CD4-positive, alpha-beta T cell treated with Interleukin-17A for 1 hour (primary cell): ENCODE measurements at places on chromosomes 1 and 21.

- no peak for DNase-seq
These were observed 4.6 kb upstream of the LHX8 start for GRCh38 chr1:75129660-75129982.

GRCh38 chr1:15834406-15835204, 12.9 kb upstream of the SPEN start:
- DNase-seq, result peak; percentile 91

DNA sequence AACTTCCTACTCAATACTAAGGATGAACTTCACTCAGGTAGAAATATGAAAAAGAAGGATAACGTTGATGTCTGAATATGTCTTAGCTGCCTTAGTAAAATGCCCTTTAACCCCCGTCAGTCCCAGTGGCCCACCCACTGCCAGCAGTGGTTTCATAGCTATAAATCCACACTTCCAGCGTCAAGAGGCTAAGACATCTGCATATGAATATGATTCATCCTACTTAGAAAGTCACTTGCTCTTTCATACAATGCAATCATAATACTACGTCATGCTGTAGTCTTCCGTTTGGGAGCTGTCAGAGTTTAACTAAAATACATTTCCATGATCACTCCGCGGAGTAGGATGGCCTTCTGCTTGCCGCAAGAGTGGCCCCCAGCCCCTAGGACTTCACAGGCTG, 247.3 kb downstream of the SDCCAG8 start:
- DNase-seq, result no peak

DNA sequence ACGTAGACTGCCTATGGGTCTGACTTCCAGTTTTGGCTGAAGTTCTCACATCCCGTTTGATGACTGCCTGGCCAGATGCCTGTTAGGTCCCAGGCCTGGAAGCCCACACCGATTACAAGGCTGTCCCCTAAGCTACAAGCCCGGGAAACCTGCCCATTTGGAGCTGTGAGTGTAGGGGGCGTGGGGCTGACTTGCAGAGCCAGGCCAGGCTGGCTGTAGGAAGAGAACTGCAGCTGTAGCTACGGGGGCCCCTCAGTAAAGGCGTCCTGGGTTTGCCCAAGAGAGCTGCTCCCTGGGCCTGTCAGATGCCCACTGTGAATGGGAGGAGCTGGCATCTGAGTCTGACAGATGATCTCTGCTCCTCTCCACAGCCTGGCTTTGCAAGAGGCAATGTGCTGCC, 199.7 kb downstream of the CAMTA1 start:
- DNase-seq, result no peak

DNA sequence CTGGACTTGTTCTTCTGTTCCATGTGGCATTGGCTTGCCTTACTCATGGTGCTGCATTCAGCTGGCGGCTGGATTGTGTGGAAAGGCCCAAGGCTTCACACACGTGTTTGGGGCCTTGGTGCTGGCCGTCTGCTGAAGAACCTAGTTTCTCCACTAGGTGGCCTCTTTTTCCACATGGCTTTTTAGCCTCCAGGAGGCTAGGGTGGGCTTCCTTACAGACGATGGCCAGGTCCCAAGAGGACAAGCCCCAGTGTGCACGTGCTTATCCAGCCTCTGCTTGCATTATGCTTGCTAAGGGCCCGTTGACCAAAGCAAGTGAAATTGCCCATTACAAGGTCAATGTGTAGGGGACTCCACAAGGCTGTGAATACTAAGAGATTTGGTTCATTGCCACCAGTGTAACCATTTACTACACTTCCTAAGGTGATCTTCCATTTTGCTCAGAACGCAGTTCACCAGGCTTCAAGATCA, 47.5 kb upstream of the FOXO6 start:
- DNase-seq, result peak; percentile 10
